NCI-H460 (cell line): ENCODE measurements at places on chromosomes 3 and 15.

GRCh38 chr3:55746808-55747413 lies 259.8 kb upstream of the WNT5A start:
- DNase-seq, result no peak

DNA sequence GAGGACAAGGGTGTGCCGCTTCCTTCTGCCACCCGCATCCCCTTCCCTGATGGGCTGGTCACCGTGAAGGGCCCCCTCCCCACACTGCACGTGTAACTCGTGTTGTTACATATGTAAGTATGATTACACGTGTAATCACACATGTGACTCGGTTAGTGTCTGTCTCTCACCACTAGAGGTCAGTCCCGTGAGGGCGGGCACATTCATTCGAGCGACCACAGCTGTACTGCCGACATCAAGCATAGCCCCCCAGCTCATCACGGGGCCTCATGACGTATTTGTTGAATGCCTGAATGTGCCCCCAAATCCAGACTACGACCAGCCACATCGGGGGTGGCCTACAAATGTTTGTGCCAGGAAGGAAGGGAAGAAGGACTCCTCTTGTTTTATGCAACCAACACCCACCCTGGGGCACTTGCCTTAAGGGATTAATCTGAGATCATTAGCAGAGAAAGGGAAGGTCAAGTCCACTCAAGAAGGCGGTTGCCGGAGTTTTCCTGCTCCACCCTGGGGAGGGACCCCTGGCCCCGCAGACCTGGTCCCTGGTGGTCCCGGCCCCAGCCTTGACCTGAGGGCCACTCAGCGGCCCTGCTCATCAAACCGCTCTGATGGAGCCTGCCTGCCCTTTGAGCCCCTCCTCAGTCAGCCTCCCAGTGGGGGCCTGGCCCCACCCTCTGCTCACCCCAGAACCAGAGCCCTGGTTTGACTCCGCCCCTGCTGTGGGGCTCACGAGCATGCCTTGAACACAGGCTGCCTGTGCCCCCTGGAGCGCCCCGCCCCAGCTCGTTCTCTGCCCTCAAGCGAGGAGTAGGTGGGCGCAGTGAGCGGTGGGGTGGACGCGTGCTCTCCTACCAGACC lies 52.8 kb downstream of the RGMA start:
- DNase-seq, result peak; percentile 40

DNA sequence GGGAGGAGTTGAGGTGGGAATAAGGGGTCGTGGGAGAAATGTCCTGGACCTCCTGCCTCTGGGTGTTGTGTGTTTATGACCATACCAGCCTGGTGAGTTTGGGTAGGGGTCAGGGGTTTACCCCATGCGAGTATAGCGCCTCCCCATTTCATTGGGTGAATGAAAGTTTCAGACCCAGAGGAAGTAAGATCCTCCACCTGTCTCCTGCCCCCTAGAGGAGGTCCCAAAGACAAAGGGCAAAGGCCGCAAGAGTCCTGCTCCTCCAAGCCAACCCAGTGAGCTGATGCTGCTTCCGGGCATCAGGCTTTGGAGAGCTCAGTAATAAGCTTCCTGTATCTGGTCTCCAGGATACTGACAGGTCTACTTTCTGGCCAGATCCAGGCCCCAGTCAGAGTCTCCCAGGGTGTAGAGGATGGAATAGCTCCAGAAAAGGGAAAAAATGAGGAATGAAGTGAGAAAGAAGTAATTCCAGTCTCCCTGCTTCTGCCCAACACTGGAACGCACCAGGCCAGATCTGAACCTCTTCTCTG lies 6.4 kb upstream of the TBC1D21 start:
- DNase-seq, result no peak

DNA sequence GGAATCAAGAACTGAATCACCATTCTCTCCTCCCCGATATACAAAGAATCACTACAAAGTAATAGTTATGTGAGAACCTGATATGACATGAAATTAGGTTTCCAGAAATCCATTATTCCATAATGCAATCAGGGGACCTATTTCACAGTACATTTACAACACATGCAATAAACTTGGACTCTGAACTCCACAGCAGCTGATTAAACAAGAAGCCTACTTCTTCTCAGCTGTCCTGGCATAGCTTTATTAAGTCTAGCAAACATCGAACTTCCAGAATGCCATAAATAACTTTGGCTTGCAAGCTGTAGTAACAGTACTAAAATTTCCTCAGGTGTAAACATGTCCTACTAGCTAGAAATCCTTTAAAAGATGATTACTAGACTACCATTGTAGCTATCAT lies 17.8 kb downstream of the PDCD10 start:
- DNase-seq, result no peak

- DNase-seq, result no peak
Observed at GRCh38 chr3:152091725-152092124, 177.0 kb upstream of the MBNL1 start.

- DNase-seq, result no peak
Observed at GRCh38 chr15:68706256-68706655, 114.4 kb downstream of the ANP32A start.

DNA sequence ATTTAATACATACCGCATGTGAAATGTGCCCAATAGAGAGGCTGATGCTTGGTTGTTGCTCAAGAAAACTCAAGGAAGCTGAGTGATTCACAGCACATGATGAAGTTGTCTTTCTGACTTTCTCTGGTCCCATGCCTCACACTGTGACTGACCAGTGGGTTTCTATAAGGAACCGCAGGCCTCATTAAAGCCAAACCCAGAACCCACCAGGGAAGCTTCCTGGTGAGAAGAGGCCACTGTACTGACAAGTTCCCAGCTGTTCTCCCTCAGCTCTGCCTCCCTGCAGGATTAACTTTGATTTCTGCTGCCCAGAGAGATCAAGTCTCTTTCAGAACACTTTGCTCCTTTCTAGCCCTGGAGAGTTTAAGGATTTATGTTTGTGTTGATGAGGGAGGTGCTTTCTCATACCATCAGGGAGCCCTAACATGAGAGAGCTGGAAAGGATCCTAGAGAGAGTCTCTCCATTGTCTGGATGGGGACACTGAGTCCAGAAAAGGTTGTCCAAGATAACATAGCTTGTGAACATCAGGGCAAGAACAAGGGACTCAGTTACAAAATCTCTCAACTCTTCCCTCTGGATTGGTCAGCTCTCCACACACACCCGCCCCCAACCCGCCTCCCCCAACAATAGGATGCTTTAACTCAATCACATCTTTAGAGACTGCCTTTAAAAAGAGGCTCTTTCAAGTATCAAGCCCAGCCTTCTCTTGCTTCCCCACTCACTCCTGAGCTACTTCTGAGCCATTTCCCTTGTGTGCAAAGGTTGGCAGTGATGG lies 303.2 kb upstream of the TLE3 start:
- DNase-seq, result no peak

DNA sequence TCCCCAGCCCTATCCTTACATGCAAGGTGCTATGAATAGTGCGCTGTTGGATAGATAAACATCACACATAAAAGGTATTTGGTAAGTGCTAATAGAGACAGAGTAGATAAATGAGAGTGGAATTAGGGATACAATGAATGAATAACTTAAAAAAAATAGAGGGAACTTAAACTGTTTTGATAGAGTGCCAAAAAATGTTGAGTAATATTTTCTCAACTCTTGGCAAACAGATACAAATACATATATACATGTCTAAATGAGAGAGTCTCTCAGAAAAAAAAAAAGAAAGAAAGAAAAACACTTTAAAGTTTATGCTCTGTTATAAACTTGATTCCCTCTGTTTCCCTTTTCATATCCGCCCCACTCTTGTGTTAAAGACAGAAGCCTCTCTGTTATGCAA lies 667.4 kb downstream of the ROBO2 start:
- DNase-seq, result no peak

GRCh38 chr15:81315452-81316175 lies 8.3 kb downstream of the STARD5 start:
- no peak for DNase-seq
